ENCODE measurements at places on chromosomes 3 and 15. TPM values are rescaled to one million over a fixed set of nuclear protein-coding genes. Genes with fewer than 3 reads are reported as not detected.

Gene AGBL1
- total RNA-seq, result not detected

Gene BLM
- total RNA-seq, result 0.75 TPM

Gene SERPINI1
- 2.6 TPM for total RNA-seq

Gene DOCK3
- total RNA-seq, result 0.71 TPM

Gene DHX30
- total RNA-seq, result 65.3 TPM

Gene CLRN1
- not detected for total RNA-seq

Gene P4HTM
- total RNA-seq, result 125 TPM

Gene ITPKA
- total RNA-seq, result 0.59 TPM

Gene CACNA2D2
- 3.8 TPM for total RNA-seq

Data from ovary (tissue), 10 donors.